ENCODE measurements at places on chromosomes 7 and 10.

- DNase-seq: no peak
These were observed 72.4 kb downstream of the CTTNBP2 start for GRCh38 chr7:117800841-117801240.

DNA sequence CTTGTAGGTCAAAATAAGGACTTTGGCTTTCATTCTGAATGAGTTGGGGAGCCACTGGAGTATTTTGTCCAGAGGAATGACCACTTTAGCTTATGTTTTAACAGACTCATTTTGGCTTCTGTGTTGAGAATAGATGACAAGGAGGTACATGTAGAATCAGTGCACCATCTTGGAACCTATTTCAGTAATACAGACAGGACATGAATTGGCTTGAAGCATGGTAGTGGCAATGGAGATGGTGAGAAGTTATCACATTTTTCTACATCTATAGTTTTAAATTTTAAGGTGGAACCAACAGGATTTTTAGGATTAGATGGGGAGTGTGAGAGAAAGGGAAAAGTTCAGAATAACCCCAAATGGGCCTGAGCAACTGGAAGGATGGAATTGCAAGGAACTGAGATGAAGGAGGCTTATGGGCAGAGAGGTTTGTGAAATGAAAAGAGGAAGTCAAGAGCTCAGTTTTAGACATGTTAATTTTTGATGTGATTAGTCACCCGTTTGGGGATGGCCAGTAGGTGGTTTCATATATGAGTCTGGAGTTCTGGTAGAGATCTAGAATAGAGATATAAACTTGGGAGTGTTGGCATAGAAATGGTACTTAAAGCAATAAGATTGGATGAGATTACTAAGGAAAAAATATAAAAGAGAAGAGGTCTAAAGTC, 89.2 kb upstream of the JAZF1 start:
- no peak for DNase-seq

DNA sequence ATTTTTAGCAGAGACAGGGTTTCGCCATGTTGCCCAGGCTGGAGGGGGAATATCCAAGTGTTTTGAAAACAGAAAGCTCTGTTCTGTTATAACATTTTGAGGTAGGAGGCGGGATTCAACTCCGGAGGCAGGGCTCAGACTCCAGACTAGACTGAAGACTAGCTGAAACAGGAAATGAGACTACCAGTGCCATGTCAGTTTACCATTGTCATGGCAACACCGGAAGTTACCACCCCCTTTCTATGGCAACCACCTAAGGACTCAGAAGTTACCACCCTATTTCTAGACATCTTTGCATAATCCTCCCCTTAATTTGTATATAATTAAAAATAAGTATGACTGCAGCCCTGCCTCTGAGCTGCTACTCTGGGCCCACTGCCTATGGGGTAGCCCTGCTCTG, 1069.1 kb upstream of the AUTS2 start:
- no peak for DNase-seq

GRCh38 chr10:18260310-18260922, 120.2 kb downstream of the CACNB2 start:
- no peak for DNase-seq

DNA sequence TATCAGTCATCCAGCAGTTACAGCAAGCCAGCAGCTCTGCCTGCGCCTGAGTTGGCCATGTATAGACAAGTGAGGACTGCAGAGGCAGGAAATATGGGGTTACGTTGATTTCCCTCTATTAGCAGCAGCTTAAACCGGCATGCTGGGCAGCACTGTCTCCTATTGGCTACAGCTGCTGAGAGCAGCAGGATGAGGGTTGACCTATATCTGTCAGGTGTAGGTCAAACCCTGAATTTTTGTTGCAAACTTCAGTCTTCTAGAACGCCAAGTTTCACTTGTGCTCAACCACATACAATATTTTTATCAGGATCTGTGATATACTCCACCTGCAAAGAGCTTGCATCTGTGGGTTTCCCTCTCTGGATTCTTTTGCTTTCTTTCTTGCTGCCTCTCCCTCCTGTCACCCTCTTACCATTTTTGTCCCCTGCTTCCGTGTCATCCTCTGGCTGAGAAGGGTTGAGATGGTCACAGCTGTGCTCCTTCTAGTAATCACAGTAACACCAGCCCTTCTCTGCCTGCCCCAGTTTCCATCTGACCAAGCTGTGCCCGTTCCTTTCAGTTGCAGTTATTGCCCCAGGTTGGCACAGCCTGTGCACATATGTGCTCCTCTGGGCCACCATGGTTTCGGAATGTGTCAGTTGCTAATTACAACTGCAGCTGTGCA, 23.8 kb upstream of the GLCCI1 start:
- no peak for DNase-seq
